ENCODE measurements at places on chromosomes 16 and 17.

DNA sequence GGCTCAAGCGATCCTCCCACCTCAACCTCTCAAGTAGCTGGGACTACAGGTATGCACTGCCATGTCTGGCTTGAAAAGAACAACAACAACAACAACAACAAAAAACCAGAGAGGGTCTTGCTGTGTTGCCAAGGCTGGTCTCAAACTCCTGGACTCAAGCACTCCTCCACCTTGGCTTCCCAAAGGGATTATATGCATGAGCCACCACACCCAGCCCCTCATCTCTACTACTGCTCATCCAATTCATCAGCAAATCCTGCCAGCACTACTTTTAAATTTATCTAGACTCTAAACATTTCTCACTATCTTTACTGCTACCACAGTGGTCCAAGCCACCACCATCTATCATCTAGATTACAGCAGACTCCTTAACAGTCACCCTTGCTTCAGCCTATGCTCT lies 109.6 kb downstream of the BRIP1 start:
- no peak for DNase-seq

GRCh38 chr17:77684803-77685798 lies 273.4 kb upstream of the TNRC6C start:
- no peak for DNase-seq

DNA sequence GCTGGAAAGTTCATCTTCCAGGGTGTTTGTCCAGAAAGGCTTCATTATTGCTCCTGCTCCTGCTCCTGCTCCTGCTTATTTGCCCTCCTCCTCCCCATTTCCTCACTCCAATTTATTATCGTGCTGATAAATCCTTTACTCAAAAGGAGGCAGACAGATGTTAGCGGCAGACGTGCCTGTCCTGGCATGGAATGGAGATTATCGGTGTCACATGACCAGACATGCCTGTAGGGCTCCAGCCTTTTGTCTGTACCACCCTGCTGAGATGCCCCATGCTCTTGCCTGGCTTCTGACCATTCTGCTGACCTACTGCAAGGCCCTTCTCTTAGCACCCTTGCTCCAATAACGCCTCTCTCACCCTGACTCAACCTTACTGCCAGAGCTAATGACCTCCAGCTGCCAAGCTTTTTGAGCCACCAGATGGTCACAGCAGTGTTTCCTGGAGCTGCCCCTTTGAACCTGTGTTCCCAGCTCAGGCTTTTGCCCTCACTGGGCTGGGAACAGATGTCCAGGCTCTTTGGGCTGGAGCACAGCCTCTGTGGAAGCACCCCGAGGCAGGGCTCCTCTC lies 12.8 kb downstream of the DNAH9 start:
- DNase-seq: no peak

DNA sequence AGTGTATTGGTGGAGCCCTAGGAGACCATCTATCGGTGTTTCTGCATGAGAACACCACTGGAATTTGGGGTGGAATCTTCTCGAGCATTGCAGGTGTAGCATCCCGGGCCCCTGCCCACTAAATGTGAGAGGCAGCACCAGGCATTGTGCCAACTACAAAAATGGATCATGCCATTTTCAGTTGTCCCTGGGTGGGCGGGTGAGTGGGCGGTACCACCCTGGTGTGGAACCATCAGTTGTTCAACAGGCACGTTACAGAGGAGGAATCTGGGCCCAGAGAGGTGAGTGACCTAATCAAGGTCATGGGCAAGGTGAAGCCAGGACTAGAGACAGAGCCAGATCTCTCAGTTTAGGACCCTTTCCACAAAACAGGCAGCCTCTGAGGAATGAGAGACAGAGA lies 8.8 kb downstream of the PIPOX start:
- DNase-seq: no peak

DNA sequence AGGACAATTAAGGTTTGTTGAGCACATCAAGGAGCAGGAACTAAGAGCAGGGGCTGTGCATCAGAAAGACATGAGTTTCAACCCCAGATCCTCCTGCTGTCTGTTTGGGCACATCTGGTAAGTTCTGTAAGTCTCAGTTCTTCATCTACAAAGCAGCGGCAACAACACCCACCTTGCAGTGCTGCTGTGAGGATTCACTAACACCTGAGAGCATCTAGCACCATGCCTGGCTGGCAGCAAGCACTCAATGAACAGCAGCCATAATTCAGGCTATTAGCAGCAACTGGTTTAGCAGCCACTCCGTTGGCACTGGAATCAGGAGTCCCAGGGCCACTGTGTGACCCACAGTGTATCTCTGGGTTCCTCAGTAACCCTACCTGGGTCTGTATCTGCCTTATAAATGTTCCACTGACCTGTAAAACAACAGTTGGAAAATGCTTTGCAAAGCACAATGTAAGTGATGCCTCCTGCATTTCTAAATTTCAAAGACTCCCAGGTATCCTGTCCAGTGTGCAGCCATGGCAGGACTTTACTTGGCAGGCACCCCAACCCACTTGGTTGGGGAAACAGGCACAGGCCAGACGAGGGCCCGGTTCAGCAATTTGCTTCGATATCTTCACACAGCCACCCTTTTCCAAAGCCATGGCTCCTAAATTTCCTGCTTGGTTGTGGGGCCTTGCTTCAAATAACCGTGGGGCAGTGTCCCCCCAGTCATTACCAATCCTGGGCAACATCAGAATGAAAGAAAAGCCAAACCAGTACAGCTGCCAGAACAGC lies 4.2 kb downstream of the ST3GAL2 start:
- DNase-seq: no peak

GRCh38 chr16:4468972-4469371 lies 5.5 kb downstream of the NMRAL1 start:
- DNase-seq: no peak

DNA sequence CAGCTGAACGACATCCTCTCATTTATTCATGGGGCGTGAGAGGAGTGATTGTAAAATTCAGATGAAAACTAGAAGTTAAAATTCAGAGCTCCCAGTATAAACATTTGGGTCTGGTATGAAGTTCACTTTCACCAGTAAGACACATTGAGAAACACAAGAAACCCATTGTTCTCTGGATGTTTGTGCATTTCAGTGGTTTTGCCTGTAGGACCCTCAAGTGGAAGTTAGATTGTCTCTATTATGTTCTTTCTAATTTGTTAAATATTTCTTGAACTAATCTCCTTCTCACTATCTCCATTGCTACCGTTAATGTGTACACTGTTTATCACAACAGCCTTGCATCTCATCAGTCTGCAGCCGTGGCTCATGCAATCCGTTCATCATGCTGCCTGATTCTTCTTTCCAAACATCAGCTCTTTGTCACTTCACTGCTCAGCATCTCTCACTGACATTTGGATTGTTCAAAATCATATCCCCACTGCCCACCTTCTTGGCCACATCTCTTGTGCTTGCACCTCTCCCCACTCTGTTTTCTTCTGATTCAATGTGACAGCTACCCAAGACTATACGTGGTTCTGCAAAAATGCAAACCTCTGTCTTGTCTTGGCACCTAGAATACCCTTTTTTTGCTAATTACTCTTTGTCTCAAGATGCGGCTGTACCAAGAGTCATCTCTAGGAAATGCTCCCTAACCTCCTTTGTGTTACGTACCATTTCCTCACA lies 49.5 kb downstream of the HLF start:
- no peak for DNase-seq

DNA sequence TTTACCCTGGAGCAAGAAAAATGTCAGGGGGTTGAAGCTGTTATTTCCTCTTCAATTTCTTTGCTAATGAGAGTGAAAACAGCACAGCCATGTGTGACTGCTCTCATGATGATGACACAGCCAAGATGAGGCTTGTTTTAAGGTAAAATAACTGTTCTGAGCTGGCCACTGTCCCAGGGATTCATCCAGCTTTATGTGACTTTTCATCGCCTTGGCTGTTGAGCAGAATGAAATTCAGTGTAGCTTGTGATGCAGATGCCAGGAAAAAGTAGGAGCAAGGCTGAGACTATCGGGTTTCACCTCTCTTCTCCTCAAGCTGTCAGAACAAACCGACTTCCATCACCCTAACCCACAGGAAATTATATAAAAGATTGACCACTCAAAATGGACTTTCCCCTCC lies 361.8 kb upstream of the CDH5 start:
- DNase-seq: no peak

DNA sequence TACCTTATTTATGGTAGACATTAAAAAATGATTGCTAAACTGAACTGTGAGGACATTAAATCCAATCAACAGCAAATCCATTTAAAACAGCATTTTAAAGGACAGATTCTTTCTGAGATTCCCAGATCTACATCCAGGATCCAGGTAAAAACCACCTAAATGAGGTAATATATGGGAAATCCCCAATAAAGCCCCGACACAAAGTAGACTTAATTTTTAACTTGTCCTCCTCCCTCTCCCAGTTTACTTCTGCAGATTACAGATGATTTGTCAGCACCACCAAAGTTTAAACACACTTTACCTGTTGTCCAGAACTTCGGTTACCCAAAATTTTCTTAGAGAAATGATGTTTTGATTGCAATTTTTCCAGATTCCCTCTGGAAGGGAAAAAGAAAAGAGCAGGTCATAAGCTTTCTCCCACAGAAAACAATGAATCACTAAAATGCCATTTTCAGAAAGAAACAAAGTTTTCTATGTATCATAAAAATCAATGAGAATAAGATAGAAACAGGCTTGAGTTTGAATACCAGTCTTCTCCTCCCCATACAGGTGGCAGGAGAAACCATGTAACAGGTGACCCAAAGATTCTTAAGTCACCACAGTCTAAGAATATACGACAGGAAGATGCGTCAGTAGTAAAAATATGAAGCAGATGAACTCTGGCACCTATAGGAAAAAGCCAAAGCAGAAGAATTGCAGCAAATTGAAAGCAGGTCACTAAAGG lies 22.8 kb downstream of the GJC1 start:
- no peak for DNase-seq

DNA sequence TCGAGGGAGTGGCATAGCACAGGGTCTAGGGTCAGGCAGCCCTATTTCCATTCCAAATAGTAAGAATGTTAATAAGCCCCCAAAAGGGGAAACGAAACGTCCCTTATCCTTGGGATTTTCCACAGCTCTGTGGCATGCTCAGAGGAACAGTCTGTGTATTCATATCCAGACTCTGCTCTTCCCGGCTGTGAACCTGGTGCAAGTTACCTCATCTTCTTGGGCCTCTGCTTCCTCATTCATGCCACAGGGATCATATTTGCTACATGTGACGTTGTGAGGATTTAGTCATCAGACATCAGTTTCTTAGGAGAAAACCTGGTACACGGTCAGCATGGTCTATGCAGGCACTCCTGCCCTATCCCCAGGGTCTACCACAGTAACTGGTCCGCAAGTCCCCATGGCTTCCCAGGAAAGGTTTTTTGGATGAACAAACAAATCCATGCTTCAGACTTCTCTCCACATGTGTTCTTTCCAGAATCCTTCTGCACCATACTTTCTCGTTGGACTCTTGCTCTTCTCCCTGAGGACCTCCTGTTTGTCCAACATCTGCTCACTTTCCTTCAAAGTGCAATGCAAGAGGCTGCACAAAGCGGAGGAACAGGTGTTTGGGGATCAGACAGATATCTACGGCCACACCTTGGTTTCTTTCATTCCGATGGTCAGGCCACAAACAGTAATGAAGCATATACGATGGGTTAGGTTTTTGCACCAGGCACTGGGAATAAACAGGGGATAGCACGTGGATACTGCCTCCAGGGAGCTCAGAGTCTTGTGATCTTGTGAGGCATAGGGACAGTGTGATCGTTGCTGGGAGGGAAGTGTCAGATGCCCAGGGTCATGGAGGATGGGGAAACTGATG lies 17.7 kb downstream of the GLP2R start:
- no peak for DNase-seq

DNA sequence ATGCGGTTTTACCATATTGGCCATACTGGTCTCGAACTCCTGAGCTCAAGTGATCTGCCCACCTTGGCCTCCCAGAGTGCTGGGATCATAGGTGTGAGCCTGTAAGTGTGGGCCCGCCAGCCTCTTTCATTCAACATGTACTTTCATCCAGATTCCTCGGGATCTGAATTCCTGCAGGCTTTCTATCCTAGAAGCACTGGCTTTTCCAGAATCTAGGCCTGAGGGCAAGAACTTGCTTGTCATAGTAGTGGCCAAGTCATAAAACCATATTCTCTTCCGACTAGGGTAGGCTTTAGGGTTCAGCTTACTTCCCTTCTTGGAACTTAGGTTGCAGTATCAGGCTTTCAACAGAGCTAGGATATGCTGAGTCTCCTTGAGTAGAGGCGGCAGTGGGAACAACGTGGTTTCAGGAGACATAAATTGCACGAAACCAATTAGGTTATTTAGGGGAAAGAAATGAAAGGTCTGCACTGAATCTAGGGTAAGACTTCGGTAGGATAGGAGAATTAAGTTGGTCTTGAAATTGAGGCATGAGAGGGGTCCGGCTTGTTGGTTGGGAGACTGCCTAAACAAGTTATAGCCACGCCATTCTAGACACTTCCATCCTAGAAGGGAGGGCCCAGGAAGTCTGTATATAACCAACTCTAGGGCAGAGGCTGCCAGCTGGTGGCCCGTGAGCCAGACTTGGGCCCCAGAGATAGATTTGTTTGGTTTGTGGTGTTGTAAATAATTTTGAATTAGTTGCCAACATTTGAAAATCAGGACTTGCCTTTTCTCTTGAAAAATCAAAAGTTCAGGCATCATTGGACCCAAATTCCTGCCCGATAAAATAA lies 15.6 kb downstream of the SLC7A6 start:
- DNase-seq: no peak
